ENCODE measurements at places on chromosomes 4 and X.
A peak's percentile ranks its signal among the peaks of the same experiment; 100 is the strongest.

GRCh38 chr4:92182736-92183407, 120.9 kb upstream of the GRID2 start:
- no peak for DNase-seq

DNA sequence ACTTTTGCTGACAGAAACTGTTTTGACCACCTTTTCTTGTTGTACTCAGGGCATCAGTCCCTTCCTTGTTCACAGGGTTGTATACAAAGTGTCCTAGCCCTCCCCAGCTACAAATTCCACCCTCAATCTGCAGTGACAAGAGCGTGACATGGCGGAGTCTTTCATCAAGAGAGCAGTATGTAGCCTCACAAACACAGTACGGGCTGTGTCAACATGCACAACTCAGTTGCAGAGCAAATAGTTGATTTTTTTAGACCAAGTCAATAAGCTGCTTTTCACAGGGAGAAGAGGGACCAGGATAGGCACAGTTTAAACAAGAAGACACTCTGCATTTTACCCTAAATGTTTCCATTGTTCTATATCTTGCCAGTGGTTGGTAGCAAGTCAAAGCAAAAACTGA, 8.6 kb upstream of the HS6ST2 start:
- no peak for DNase-seq

- DNase-seq: peak; percentile 90
Measured at GRCh38 chr4:16225863-16226815, at the start of gene TAPT1. TSS of gene TAPT1 (minus strand) at chr4:16226471. CDS start at chr4:16226457, 14 bp downstream.

DNA sequence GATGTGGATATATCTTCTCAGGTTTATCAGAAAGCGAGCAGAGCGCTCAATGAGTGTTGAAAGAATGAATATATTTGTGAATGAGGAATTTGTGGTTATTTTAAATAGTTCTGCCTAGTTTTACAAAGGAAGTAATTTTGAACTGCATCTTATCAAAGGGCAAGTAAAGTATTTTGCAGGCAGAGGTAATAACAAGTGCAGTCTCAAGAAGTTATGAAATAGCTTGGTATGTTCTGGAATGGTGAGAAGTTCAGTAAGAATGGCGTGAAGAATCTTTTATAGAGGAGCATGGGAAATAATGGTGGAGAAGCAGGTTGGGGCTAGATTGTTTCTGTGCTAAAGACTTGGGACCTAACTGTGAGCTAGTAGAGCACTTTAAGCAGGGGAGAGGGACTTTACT, 10.9 kb downstream of the TMA16 start:
- no peak for DNase-seq

GRCh38 chrX:30714138-30714537, 60.9 kb downstream of the GK start:
- DNase-seq: no peak

DNA sequence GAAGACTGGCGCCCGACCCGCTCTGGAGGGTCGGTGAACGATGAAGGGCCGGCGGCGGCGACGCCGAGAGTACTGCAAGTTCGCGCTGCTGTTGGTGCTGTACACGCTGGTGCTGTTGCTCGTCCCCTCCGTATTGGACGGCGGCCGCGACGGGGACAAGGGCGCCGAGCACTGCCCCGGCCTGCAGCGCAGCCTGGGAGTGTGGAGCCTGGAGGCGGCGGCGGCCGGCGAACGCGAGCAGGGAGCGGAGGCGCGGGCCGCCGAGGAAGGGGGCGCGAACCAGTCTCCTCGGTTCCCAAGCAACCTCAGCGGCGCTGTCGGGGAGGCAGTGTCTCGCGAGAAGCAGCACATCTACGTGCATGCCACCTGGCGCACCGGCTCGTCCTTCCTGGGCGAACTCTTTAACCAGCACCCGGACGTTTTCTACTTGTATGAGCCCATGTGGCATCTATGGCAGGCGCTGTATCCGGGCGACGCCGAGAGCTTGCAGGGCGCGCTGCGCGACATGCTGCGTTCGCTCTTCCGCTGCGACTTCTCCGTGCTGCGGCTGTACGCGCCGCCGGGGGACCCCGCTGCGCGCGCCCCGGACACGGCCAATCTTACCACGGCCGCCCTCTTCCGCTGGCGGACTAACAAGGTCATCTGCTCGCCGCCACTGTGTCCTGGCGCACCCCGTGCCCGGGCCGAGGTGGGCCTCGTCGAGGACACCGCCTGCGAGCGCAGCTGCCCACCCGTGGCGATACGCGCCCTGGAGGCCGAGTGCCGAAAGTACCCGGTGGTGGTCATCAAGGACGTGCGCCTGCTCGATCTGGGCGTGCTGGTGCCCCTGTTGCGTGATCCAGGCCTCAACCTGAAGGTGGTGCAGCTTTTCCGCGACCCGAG, 568 bp downstream of the CHST7 start:
- DNase-seq: peak; percentile 71

- DNase-seq: no peak
Measured at GRCh38 chr4:62226082-62226481, 1026.0 kb downstream of the ADGRL3 start.

DNA sequence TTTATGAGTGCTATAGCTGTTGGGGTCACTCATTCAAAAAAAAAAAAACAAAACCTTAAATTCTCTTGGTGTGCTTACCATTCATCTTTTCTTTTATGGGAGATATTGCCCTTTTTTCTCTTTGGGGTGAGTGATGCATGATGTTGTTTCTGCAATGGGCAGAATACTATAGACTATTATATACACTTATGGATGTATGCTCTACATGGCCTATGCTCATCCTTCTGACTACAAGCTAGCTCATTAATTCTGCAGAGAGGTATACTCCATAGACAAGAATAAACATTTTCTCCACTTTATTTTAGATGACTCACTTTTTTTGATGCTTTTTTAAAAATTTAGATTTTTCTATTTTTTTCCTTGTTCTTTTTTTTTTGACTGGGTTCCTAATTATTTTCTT, 160.3 kb upstream of the ANK2 start:
- DNase-seq: no peak

- DNase-seq: no peak
Measured at GRCh38 chr4:73856518-73856917, 3.4 kb downstream of the PF4V1 start.

DNA sequence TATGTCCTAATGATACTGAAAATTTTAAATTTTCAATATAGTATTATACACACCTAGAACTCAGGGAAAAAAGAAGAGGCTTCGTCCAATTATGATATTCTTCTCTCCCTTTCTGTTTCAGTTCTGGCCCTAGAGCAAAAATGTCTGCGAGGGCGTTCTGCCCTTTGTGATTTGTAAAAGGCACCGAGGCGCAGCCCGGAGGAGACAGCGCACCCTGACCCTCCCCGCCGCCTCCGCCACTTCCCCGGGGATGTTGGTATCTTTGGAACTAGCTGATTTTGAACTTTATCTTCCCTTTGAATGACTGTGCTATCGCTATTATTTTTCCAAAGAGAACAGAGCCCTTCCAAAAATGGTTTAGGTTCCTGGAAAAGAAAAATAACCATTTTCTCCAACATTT, 173.2 kb upstream of the FAM9B start:
- no peak for DNase-seq

GRCh38 chr4:84263415-84263814, 235.7 kb downstream of the NKX6-1 start:
- DNase-seq: no peak

DNA sequence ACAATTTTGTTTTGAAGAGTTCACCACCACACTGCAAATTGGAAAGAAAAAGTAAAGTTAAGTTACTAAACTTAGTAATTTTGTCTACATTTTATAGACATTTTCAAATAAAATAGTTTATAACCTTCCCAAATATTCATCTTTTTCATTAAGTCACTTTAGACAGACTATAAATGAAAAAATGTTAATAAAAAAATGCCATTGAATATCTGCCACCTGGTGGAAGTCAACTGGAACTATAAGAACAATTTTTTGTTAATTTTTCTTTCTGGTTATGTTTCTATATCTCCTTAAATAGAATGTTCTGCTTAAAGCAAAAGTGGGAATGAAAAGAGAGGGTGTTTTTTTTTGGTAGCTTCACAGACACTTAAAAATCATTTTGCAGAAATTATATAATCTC, 534.4 kb upstream of the PCDH10 start:
- no peak for DNase-seq

GRCh38 chr4:87363552-87363951, 27.4 kb downstream of the HSD17B11 start:
- no peak for DNase-seq

DNA sequence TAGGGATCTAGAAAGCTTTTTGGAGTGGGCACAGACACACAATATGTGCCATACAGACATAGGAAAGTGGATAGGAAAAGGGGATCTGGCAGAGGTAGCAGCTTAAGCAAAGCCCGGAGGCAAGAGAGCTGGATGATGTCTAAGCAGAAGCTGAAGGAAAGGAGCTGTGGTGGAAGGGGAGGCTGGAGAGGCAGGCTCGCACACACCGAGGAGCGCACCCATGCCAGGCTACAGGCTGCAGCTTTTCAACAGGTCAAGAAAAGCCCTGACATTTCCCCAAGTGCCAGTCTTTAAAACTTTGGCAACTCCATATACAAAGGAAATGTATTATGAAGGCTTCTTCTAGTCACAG, 67.4 kb downstream of the SOWAHB start:
- DNase-seq: no peak

DNA sequence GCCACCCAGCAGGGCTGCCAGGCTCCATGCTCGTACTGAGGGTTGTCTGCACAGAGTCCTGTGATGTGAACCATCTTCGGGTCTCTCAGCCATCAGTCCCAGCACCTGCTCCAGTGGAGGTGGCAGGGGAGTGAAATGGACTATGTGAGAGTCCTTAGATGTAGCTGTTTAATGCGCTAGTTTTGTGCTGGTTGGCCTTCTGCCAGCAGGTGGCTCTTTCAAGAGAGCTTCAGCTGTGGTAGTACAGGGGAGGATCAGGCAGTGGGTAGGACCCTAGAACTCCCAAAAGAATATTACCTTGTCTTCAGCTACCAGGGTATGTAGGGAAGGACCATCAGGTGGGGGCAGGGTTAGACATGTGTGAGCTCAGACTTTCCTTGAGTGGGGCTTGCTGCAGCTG, 1066.0 kb downstream of the GLUD2 start:
- DNase-seq: no peak

DNA sequence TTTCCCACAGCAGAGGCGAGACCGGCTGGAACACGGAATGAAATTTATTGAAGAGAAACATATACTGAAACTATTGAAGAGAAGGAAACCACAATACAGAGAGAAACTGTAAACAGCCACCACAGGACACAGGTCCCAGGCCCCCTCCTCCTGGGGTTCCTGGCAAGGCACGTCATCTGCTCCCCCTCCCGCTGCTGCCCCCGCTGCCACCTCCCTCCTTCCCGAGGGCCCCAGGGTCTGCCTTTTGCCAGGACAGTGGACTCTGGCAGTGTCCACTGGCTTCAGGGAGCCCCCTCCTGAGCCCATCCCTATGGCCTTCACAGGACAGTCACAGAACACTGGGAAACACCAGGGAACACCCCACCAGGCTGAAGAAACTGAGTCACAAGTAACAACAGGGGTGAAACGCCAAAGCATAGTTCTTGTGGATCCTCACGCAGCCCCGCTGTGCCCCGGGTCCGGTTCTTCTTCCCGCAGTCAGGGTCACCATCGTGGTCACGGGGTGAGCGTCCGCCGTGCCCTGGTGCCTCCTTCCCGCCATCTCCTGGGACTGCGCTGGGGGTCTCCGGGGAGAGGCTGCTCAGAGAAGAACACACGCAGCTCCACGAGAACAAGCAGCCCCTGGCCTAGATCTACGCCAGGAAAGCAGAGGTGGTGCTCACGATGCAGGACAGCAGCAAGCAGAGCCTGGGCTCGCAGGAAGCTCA, 5.4 kb downstream of the PNMA6E start:
- DNase-seq: no peak

- no peak for DNase-seq
Measured at GRCh38 chr4:4607336-4608213, 65.7 kb upstream of the STX18 start.

DNA sequence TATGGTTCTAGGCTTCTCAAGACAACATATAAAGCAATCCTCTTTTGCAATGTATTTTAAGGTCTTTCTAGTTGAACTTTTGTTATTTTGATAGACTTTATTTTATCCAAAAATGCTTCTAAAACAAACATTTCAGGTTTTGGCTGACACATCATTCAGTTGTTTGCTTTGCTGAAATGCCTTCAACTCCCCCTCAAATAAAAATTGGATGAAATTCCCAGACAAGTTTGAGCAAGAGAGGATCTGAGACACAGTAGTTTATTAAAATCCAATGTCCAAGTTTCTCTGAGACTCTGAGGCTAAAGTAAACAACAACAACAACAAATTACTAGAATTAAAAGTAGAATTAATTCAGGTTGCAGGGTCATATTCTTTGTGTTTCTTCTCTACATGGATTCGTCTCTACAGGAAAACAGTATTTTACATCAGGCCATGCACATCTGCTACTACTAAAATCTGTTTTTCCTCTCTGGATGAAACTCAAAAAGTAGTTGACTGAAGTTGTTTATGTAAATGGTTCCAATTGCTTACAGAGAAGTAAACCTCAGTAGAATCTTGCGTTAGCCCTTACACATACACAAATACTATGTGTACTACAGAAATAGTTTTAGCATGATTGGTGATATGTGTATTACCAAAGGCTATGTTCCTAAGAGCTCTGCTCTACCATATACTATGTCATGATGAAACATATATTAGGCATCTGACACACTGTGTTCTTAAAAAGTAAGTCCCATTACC, 64.9 kb downstream of the PRSS12 start:
- no peak for DNase-seq

- no peak for DNase-seq
Measured at GRCh38 chr4:176435901-176436292, 116.1 kb downstream of the SPCS3 start.

GRCh38 chr4:72383439-72383838, 185.6 kb downstream of the ADAMTS3 start:
- DNase-seq: no peak

GRCh38 chr4:73821325-73821724, 15.2 kb upstream of the CXCL6 start:
- no peak for DNase-seq

DNA sequence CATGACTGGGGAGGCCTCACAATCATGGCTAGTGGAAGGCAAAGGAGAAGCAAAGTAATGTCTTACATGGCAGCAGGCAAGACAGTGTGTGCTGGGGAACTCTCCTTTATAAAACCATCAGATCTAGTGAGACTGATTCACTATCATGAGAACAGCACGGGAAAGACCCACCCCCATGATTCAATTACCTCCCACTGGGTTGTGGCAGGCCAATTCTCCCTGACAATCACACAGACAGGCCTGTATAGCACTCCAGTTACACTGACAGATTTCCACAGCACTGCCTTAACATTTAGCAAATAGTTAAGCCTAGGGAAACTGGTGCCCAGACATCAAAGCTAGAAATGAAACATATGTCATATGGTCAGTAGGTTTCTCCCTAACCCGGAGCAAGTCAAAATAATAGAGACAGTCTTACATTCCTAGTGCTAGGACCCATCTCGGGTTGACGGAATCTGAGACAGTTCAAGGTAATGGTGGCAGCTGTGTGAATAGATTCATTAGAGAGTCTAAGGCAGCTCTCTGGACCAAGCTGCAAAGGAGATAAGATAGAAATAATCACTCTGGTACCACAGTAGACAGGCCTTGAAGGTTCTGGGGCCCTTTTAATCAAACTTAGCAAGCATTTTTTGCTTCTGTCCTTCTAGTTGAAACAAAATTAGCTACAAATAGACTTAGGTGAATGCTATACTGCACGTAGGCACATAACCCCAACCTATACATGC, 9.4 kb upstream of the HERC5 start:
- DNase-seq: no peak
